ENCODE measurements at places on chromosomes 11 and 22.
A peak's percentile ranks its signal among the peaks of the same experiment; 100 is the strongest.

DNA sequence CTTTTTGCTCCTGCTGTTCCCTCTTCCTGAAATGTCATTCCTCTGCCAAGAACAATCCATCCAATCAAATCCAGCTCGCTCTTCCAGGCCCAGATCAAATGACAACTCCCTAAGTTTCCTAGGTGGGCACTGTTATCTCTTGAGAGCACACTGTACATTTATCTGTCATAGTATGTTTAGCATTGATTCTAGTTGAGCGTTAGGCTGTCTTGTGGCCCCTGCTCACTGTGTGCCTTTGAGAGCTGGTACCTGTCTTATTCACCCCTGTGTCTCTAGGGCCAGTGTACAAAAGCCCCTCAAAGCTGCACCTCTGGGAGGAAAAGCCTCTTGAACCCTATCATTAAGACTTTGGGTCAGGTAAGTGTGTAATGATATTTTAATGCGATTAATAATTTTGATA lies 7.1 kb upstream of the LMO2 start:
- no peak for DNase-seq

DNA sequence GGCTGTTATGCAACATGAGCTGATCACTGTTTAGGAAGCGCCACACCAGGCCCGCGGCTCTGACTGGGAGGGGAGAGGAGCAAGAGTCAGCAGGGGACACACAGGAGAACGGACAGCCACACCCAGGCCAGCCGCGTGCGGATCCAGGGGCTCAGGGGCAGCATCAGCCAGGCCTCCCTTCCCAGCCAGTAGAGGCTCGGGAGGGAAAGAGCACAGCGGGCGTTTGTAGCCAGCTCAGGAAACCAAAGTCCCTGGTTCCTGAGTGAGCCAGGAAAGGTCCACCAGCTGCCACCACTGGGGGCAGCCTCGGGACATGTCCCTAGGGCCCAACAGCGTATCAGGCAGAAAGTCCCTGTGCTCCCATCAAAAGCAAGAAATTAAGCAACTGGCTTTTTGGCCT lies 71.8 kb upstream of the PITPNB start:
- peak; percentile 55 for DNase-seq

- DNase-seq, result no peak
Observed at GRCh38 chr11:24820541-24820940, 323.7 kb downstream of the LUZP2 start.

DNA sequence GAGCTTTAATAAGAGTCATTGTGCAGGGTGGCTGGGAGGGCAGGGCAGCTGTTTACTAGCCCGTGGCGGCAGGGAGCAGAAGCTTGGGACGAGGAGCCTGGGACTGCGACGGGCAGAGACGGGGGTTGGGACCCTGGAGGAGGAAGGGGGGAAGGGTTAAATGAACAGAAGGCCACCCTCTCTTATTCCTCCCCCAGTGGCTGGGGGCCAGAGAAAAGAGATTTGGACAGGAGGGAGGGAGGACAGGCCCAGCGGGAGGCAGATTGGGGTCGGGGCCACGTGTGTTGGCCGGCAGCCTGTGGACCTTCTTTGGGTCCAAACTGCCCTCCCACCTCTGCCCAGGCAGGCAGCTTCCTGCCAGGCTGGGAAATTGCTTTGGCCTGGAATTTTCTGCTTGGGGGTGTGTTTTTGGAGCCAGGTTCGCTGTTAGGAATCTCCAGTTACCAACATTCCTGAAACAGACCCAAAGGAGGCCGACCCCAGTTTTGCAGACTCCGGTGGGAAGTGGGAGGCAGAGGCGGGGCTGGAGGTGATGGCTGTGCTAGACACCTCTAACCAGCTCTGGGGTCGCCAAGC lies 50.2 kb downstream of the APOL3 start:
- DNase-seq, result no peak

GRCh38 chr11:63867511-63867910 lies 28.6 kb downstream of the MARK2 start:
- no peak for DNase-seq

- no peak for DNase-seq
Observed at GRCh38 chr11:122141725-122142124, 25.7 kb upstream of the BLID start.
